NCI-H446 treated with DMSO at 0.1 percent for 48 hours (cell line): ENCODE measurements at places on chromosomes 5 and 9.

GRCh38 chr9:110351009-110351467 is 13.4 kb upstream of the TXNDC8 start:
- DNase-seq = peak; percentile 26

DNA sequence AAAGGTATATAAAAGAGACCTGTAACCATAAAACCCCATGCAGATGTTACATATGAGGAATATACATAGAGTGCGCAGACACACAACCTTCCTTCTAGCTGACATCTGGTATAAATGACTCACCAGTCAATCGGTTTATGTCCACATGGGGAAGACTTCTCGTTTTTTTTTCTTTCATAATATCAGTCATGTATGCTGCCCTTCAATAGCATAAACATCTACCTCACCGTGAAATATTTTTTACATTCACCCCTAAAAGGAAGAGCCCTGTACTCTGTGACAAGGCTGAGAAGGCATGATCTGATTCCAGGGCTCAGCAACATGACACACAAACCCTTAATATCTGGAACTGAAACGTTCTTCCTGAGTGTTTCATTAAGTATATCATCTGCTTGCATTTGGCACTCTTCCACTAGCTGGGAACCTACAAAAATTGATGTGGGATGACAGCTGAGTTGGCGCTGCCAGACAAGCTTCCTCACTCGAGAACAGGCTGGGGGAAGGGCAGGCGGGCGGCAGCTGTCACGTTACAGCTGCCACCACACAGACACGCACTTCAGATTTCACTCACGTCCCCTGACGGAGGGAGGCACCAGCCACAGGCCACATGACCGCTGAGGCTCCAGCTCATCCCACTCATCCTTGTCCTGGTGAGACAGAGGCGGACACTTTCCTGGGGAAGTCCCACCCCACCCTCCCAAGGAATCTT is 74.2 kb downstream of the SHB start:
- DNase-seq = peak; percentile 94

DNA sequence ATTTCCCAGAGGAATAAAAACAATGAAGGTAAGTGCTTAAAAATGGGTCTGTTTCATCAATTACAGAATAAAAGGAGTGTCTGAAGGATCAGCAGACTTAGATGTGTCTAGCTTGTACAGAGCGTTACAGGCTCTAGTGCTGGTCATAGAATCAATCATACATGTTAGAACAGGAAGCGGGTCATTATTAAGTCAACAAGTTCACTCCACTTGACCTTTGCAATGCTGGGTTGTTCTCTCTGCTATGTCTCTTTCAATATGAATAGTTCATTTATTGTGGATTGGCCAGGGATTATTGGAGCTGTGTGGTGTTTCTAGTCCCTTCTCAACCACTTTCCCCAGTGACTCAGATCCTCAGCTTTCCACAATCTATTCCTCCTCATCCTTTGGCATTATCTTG is 20.7 kb upstream of the EGFLAM start:
- DNase-seq = no peak

DNA sequence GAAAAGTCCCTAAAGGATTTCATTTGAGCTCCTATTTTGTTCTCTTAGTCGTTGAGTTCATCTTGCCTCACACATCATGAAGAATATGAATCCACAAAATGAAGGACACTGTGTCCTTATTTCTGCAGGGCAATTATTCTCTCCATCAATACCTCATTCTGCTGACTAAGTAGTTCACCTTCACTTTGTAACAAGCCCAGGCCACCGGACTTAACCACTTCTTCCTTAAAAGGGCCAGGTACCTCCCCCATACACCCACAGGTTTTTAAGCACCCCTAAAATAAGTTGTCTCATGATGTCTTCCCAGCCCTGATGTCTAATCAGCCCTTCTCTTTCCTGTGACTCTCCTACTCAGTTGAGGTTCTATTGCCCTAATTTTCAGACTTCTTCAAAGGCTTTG is 67.1 kb upstream of the PLPP6 start:
- no peak for DNase-seq

DNA sequence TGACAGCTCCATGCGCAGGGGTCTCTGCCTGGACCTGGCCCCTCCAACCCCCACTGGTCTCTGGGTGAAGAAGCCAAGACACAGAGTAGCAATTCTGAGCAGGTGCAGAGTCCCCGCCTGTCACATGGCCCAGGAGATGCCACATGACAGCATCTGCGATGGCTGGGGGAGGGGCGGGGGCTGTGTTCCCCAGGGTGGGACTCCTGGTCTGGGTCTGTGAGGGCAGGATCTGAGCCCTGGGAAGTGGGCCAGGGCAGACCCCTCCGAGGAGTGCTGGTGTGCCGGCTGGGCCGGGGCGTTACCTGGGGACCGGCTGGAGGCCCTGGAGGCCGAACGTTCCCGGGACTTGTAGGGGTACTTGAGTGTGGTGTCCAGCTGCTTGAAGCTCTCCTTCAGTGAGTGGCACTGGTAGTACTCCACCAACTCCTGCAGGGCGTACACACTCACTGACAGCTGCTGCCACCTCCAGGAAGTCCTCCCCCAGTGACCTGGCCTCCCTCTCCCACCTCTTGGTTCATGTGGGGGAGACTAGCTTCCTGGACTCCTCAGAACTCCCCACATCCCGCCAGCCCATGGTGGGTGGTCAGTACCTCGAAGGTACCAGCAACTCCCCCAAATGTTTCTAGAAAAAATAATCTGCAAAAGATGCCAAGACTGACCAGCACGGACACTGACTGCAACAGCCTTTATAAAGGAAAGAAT is 32.1 kb upstream of the SARDH start:
- DNase-seq = no peak

DNA sequence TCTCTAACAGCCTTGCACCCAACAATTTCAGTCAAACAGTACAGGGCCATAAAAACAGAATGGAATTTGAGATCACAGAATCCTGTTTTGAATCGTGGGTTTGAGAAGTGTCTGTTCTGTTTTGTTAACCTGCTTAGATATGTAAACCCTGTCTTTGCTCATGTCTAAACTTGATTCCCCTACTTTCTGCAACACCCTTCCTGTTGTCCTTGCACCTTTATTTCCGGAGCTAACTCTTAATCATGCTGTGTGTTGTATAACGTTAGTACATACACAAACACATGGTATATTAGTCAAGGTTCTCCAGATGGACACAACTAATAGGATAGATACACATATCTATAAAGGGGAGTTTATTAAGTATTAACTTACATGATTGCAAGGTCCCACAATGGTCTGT is 2229.2 kb upstream of the C9orf72 start:
- DNase-seq = no peak
